ENCODE measurements at places on chromosomes 4 and X.

GRCh38 chr4:112312610-112313239, 15.6 kb downstream of the ALPK1 start:
- DNase-seq: no peak

DNA sequence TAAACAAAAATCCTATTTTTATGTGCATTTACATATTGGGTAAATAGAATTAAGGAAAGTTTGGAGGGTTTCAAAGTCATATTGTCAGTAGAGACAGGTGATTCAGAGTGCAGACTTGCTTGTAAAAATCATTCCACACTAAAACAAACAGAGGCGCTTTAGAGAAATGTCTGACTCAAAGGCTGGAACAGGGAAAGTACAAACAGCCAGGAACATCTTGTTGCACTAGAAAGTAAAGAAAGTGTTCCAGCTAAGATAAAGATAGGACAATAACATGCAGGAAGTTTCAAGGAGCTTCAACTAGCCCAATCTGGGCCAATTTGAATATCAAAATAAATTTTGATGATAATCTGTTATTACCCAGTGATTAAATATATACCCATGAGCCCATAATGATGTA, 16.4 kb upstream of the NUDT10 start:
- no peak for DNase-seq

- DNase-seq: no peak
These were observed 21.3 kb downstream of the TXLNG start for GRCh38 chrX:16807548-16807947.

GRCh38 chr4:83516042-83516772, 19.7 kb upstream of the GPAT3 start:
- DNase-seq: no peak

GRCh38 chrX:9122519-9123245, 88.8 kb upstream of the FAM9B start:
- DNase-seq: no peak

DNA sequence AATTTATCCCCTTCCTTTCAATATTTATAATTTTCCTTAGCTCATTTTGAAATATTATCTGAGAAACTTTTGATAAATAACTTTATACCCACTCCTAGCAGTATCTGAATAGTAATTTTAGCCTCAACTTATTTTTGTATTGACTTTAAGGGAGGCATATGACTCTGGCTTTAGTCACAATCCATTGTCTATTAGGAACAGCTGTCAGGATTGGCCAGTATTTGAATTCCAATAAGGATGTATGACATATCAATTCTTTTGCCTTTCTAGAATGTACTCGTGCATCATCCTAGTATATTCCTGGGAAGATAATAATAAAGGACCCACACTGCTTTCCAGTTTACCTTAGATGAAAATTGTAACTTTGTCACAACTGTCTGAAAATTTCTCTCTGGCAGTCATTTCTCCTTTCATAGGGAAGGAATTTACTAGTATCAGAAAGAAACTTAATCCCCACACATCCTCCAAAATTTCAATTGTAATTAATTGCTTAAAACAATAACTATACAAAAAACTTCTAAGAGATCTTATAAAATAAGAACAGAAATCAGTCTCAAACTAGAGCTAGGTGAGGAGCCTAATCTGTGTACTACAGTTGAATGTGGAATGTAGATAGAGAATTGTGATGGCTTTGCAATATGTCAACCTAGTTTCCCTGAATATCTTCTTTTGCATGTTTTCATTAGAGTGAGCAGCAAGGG, 121.0 kb upstream of the EPHA5 start:
- DNase-seq: no peak

- no peak for DNase-seq
These were observed 339.9 kb downstream of the HNRNPD start for GRCh38 chr4:82033862-82034261.
